GM04503 (cell line): ENCODE measurements at places on chromosomes 2 and 18.

DNA sequence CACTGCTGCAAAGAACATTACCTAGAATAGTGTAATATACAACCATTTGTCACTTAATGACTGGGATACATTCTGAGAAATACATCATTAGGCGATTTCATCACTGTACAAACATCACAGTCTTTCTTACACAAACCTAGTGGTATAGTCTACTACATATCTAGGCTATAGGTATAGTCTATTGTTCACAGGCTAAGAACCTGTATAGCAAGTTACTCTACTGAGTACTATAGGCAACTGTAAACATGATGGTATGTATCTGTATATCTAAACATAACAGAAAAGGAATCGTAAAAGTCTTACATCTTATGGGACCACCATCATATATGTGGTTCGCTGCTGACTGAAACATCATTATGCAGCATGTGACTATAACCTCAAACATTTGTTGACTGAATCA, 21.4 kb downstream of the SP3 start:
- no peak for DNase-seq

GRCh38 chr2:130369311-130369964, 13.6 kb downstream of the PTPN18 start:
- DNase-seq, result no peak

GRCh38 chr18:3649633-3650426, 199.9 kb downstream of the TGIF1 start:
- no peak for DNase-seq

GRCh38 chr2:200585730-200586643, at the start of gene AOX1:
Gene AOX1, plus strand, starts transcription at chr2:200586014. Its CDS starts 95 bp downstream, at chr2:200586109.
- no peak for DNase-seq

GRCh38 chr18:78969574-78970315, 9.9 kb upstream of the SALL3 start:
- no peak for DNase-seq

- no peak for DNase-seq
Measured at GRCh38 chr2:10909050-10909995, 2.4 kb upstream of the KCNF1 start.

DNA sequence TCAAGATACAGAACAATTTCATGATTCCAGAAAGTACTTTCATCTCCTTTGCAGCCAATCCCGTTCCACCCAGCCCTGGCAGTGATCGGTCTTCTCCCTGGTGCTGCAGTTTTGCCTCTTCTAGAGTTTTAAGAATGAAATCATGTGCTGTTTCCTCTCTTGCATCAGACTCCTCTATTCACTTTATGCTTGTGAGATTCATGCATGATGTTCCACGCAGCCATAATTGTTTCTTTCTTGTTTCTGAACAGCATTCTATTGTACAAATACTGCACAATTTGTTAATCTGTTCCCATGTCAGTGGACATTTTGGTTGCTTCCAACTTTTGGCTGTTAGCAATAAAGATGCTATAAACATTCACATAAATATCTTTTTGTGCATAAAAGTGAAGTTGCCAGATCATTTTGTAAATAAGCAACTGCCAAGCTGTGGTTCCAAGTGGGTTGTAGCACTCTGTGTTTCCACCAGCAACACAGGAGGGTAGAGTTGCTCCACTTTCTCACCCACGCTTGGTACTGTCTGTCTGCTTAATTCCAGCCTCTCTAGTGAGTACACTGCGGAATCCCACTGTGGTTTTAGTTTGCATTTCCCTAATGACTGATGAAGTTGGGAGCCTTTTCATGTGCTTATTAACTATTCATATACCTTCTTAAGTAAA, 104.5 kb downstream of the TWIST2 start:
- no peak for DNase-seq

DNA sequence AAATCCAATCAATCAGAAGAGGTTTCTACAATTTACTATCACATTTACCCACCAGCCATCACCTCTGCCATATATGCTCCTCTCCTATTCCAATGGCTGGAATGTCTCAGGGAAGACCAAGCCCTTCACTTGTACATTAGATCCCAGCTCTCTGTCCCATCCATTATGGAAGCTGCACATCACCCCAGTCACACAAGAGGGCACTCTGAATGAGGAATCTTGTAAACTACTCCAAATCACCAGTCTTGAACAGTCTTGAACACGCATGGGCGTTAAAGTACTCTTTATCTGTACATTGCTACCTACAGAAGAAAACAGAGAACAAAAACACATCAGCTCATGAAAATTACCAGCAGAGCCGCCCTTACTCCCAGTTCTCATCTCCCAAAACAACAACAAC, 38.7 kb downstream of the ZC3H8 start:
- DNase-seq, result no peak

DNA sequence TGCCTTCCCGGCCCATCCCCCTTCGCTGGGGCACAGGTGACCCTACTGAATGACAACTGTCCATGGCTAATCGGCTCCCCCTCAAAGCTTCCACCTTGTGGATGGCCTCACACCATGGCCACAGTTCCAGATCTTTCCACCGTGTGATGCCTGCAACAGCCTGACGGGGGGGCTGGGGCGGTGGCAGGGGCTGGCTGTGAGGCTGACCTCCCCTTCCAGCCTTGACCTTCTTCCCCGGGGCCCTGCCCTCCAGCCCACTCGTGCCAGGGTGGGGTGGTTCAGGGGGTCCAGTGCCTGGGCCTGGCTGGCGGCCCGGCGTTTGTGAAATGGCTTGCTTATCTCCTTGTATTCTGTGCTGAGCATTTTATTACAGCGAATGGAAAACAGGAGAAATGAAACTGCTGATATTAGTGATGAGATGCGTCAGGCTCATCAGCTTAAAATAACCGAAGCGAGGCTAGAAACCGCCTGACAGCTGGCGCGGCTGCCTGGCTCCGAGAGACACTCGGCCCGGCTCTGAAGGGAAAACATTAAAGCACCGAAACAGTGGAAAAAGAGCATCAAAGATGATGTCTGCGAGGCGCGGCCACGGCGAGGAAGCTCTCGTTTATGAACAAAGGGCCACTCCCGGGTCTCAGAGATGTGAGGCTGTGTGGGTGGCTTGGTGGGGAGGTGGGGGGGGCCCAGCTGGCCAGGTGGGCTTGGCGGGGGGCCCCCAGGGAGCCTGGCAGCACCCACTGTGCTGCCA, 916 bp upstream of the PDCD1 start:
- DNase-seq, result no peak

- DNase-seq, result peak; percentile 84
Measured at GRCh38 chr2:12587729-12588522, 128.8 kb upstream of the TRIB2 start.

GRCh38 chr2:209526561-209526960, 102.7 kb downstream of the MAP2 start:
- no peak for DNase-seq

DNA sequence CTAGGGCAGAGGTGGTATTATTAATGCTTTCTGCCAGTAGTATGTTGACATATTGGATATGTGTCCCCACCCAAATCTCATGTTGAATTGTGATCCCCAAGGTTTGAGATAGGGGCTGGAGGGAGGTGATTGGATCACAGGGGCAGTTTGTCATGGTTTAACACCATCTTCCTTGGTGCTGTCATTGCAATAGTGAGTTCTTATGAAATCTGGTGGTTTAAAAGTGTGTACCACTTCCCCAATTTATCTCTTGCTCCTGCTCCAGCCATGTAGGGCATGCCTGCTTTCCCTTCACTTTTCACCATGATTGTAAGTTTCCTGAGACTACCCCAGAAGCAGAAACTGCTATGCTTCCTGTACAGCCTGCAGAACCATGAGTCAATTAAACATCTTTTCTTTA, 47.1 kb upstream of the THSD7B start:
- DNase-seq, result no peak

DNA sequence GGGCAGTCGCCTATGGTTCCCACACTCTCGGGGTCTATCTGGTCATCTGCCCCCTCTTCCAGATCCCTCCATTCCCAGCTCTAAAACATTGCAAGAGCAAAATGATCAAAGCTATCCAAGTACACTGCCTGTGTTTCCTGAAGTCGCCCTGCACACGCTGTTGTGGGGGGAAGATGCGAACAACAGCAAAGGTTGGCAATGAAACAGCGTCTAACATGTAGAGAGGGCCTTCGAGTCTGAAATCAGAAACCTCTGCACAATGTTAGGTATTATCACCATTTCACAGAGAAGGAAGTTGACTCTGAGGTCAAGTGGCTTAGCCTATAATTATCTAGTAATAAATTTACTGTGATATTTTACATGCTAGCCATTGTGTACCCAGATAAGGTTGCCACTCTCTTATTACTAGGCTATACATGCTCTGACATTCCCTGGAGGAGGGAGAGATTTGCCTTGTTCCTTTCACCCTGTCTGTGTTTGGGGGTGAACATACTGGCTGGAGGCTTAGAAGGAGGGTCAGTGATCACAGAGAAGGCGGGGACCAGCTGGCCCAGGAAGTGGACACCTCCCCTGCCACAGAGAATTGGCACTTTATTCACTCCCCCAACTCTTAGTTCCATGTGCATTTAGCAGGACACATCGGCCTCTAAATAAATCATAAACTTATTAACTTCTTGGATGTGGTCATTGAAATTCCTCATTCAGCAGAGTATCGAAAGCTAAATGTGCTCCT, 36.8 kb downstream of the KCTD1 start:
- DNase-seq, result no peak

GRCh38 chr2:214737188-214737587, 72.3 kb downstream of the BARD1 start:
- DNase-seq, result no peak

DNA sequence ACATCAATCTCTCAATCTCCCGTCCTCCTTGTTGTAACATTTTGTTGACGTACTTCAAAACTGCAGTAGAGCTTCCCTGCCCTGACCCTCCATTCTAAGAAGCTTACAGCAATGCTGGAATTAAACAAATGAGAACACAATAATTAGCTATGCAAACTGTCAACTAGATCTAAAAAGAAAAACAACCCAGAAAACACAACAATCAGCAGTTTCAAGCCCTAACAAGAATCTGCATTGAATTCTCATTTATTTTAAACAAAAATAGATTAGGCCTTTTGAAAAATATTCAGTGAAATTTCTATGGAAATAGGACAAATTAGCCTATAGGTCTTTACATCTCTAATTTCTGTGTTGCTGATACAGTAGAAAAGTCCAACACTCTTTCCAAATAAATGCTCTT, 807.0 kb upstream of the FSHR start:
- DNase-seq, result no peak

DNA sequence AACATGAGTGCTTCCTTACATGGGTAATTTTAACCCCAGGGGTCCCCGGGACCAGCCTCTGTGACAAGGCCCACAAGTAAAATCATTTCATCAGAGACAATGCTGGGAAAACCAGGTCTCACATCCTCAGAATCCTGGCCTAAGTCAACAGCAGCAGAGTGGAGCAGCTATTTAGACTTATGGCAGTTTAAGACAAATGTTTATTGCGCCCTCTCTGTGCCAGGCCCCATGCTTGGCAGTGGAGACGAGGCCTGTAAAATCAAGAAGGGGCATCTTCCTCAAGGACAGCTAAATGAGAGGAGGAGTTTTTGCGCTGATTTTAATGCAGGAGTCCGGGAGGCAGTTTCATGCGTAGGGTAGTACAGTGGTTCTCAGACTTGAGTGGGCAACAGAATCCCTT, 56.0 kb upstream of the ACAA2 start:
- DNase-seq, result no peak

DNA sequence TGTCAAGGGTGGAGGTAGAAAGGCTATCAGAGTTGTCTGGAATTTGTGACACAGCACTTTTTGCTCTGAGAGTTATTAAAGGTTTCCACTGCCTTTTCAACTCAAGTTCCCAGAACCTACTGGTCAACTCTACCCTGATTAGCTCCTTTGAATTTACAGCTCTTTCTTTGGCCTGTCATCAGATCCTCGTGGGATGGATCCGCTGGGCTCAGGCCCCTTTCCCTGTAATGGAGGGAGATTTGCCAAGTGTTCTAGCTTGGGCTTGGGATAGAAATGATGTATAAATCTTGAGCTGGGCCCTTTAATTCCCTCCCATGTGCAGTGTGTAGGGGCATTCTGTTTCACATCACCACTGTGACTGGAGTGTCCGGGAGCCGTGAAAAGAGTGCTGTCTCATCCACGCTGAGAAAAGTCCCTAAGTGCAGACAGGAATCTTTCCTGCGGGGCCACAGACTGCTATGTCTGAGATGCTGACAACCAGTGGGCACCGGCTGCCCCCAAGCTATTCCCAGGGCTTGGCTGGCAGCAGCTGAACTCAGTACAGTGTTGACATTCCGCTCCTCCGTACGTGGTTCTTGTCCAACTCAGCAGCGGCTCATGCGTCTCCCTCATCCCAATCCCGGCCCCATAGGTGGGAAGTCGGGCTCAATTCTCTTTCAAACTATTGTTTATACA, 46.9 kb upstream of the ARHGAP28 start:
- DNase-seq, result no peak

GRCh38 chr2:126804347-126804746, 94.3 kb upstream of the TEX51 start:
- no peak for DNase-seq

GRCh38 chr2:203893840-203894239, 26.3 kb downstream of the CTLA4 start:
- no peak for DNase-seq

- no peak for DNase-seq
Measured at GRCh38 chr2:201128033-201128432, 12.1 kb downstream of the CFLAR start.

DNA sequence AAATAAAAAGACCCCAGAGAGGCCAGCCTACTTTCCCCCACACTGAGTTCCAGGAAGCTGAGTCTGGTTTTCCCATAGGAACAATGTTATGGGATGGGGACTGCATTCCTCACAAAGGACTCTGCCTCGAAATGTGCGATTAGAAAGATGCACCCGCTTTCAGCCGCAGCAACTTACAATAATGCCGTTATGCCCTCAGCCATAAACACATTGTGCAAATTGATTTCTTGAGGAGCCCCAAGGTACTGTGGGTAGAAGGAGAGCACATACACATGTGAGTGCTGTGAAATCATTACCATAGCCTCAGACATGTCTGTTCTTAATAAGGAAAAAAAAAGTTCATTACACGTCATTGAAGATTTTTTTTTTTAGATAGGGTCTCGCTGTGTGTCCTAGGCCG, 64.7 kb downstream of the AGAP1 start:
- no peak for DNase-seq

DNA sequence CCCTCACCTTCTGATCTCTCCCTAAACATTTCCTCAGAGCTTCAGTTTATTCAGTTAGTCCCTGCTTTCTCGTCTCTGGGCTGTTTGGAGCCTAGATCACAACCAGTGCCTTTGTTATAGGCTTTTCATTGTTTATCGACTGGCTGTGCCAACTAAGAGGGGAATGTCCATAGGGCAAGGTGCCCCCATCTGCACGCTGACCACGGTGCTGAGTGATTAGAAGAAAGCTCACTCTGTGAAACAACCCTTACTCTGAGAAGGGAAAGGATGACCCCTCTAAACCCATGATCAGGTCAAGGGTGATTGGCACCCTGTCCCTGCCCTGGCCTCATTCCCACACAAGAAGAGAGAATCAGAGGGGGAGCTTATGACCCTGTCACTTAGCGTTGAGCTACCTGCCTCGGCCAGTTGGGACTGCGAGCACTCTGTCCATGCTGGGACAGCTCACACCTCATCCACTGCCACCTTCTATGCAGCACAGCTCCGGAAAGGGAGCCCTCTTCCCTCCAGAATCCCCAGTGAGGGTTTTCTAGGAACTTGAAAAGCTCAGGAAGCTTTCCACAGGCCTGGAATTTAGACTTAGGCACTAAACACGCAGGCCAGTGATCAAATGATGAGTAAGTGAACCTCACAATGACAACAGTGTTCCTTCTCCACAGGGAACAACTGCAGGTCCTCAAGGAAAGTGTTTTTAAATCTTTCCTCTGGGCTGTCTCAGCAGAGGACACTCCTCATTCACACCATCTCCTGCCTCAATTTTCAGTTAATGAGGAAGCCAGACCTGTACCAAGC, 2.3 kb upstream of the ACTG2 start:
- DNase-seq, result no peak

- DNase-seq, result no peak
Measured at GRCh38 chr2:186702501-186702900, 8.6 kb downstream of the FAM171B start.

- DNase-seq, result peak; percentile 42
Measured at GRCh38 chr2:1593371-1594122, 150.8 kb downstream of the PXDN start.
